ENCODE measurements at places on chromosomes 2 and 18.

DNA sequence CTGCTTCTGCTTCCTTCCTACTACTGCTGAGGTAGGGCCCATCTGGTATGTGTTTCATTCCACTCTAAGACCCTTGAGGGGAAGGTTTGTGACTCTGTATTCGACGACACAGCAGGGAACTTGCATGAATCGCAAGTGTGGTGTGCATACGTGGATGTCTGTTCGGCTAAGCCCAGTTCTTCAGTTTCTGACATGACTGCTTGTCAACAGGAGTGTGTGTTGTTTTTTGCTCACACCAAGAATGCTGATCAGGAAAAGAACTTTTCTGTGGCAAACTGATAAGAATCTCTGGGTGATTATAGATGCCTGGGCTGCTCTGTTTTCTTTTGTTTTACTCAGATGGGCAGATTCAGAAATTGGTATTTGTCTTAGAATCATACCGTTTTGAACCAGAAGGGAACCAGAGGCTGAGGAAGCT lies 22.0 kb downstream of the TNFRSF11A start:
- no peak for DNase-seq

- DNase-seq: no peak
Measured at GRCh38 chr2:132448771-132449170, 32.2 kb downstream of the GPR39 start.

DNA sequence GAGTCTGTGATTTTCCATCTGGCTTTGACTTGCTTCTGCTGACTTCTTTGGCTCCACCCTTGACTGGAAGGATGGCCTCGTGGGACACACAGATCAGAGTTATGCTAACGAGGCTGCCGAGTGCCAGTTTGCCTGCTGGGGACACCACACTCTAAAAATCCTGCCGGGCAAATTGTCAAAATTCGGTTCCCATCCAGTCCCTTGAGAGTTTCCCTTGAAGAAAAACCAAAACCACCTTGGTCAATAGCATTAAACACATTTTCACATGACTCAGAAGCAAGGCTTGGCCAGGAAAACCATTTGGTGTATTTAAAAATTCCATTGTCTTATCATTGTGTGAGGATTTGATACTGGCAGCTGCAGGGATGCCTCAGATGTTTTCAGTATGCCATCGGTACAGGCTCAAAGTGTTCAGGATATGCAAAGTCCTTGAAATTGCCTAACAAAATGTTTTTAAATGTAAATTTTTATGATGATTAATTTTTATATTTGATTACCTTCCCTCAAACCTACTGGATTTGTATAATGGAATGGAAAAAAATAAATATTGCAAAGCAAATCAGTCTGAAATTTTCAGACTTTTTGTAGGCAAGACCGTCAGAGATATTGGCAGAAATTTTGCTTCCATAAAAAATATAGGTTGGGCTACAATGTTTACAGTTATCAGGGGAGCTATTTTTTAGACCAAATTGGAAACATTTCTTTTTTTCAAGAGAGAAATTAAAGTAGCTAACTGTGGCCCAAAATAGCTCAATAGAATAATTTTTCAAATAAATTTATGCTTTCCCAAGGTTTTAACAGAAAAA lies 41.6 kb downstream of the KCNE4 start:
- no peak for DNase-seq

GRCh38 chr2:191086706-191087105 lies 64.1 kb downstream of the STAT4 start:
- no peak for DNase-seq

DNA sequence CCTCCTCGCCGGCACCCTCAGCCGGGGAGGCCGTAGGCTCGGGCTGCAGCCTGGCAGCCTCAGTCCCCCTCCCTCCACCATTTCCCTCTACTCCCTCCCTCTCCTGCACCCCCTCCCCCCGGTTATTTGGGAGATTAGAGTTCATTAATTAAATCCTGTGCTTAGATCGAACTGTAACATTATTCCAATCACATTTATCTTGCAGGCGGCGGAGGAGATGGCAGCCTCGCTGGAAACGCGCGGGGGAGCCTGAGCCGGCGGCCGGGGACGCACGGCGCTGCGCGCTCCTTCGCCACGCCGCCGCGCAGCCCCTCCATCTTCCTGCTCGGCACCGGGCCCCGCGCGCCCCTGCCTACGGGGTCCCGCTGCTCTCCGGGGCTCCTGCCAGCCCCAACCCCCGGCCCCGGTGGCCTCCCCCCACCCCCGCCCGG lies at the start of gene ST8SIA3:
ST8SIA3 (plus strand) TSS at position 287 of the 431 bp plus-strand sequence. CDS start 290 bp downstream, outside the sequence.
- DNase-seq: no peak

GRCh38 chr2:160351956-160352355 lies 141.7 kb downstream of the RBMS1 start:
- DNase-seq: no peak
